ENCODE measurements at places on chromosomes 16 and 17. TPM values are rescaled to one million over a fixed set of nuclear protein-coding genes. Genes with fewer than 3 reads are reported as not detected.

The TMC5 gene
- total RNA-seq = not detected

The MYCBPAP gene
- total RNA-seq = 0.34 TPM

The SPATA22 gene
- not detected for total RNA-seq

The SCPEP1 gene
- 45.0 TPM for total RNA-seq

The LRRC36 gene
- total RNA-seq = not detected

The KRT33A gene
- not detected for total RNA-seq

The GNG13 gene
- total RNA-seq = not detected

The NLGN2 gene
- 8.3 TPM for total RNA-seq

The ZFP3 gene
- total RNA-seq = 0.17 TPM

The EVI2A gene
- total RNA-seq = 53.9 TPM

The AGRP gene
- total RNA-seq = not detected

The WDR45B gene
- 90.8 TPM for total RNA-seq

The NOG gene
- total RNA-seq = 196 TPM

The CPHXL2 gene
- not detected for total RNA-seq

The CCL8 gene
- total RNA-seq = not detected

The KRT12 gene
- total RNA-seq = not detected

The NPIPA2 gene
- total RNA-seq = 0.57 TPM

The CCL5 gene
- total RNA-seq = 1.1 TPM

The CDK5R1 gene
- 4.2 TPM for total RNA-seq

The TBC1D3E gene
- not detected for total RNA-seq

Data from LHCN-M2 (cell line).